ENCODE measurements at places on chromosomes 3 and 15.

- ATAC-seq, result no peak
Observed at GRCh38 chr3:39154280-39155021, 1.1 kb upstream of the CSRNP1 start.

GRCh38 chr3:29936054-29936453, 655.2 kb downstream of the RBMS3 start:
- ATAC-seq, result no peak

DNA sequence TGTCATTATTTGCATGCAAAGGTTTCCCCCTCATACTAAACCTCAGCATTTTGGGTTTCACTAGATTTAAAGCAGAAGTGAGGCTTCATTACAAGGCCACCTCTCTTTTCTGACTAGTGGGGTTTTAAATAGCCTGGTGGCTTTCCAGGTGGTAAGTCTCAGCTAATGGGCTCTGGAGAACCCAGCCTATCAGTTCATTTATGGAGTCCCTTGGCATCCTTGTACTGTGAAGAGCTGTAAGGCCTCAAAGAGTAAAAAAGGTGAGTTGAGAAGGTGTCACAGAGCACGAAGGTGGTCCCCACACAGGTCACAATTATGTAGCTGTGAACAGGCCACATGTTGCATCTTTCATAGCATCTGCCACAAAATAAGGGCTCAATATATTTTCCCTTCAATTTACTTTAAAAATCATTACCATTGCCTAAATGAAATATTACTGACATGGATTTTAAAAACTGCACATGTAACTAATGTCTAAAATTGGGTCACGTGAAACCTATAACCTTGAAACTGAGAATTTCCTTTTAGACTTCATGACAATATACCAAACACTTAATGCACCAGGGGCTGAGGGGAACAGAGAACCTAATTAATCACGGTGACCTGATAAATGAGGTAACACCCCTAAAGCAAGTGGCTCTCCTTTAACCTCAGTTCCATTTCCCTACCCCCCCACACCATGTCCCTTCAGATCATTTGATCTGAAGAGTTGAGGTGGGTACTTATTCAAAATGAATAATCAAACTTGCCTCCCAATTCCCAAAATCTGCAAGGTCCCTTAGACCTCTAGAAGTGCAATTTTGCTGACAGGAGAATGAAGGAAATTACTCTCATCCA, 1.3 kb downstream of the NGLY1 start:
- ATAC-seq, result no peak

DNA sequence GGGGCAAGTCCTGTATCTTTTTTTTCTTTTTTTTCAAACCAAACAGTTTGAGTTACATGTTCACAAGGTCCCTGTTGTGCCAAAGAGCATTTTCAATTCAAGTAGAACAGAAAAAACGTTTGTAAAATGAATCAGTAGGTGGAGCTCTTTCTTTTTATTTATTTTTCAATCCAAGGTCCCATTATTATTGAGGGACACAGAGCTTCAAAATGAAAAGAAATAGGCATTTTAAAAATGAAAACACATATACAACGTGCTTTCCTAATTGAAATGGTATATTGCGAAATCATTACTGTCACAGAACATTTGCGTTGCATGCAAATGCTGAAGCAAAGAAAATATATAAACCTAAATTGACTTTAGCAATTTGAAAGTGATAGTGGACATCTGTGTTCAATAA, 711.0 kb downstream of the MECOM start:
- ATAC-seq, result peak; percentile 33

DNA sequence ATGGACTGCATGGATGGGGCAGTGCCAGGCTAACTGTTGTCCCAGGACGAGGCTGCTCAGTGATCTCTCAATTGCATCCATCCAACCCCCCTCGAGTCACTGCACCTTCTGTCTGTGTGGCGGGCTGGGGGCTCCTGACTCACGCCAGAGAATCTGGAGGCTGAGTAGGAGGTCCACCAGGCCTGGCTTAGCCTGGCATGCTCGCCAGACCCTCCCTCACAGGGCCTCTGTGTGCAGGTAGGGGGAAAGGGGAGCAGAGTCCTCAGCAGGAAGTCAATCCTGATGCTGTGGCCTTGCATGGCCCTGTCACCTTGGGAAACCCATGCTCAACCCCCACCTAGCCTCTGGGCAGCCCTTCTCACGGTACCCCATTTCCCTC, 140.6 kb downstream of the NUP210 start:
- ATAC-seq, result no peak

DNA sequence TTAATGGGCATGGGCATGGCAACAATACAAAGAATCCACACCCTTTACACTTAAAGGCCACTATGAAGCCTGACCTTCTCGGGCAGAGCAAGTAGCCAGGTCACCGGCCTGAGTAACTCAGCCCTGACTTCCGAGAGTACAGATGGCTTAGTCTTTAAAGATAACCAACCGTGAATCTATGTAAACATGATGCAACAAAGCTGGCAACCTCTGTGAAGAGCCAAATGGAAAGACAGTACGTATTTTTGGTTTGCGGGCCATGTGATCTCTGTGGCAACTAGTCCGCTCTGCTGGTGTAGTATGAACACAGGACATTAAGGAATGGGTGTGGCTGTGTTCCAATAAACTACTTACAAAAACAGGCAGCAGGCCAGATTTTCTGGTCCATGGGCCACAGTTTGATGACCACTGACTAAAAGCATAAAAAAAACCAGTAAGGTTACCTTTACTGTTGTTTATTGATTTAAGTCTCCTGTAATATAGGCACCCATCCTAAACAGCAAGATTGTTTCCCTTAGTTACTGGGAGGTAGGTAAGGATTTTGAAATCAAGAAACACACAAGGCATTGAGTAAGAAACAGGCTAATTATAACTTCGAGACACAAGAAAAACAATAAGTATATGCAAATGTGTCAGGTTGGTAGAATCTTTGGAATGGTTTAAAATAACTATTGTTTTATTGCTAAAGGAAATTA, 14.5 kb downstream of the RIOX2 start:
- peak; percentile 16 for ATAC-seq

DNA sequence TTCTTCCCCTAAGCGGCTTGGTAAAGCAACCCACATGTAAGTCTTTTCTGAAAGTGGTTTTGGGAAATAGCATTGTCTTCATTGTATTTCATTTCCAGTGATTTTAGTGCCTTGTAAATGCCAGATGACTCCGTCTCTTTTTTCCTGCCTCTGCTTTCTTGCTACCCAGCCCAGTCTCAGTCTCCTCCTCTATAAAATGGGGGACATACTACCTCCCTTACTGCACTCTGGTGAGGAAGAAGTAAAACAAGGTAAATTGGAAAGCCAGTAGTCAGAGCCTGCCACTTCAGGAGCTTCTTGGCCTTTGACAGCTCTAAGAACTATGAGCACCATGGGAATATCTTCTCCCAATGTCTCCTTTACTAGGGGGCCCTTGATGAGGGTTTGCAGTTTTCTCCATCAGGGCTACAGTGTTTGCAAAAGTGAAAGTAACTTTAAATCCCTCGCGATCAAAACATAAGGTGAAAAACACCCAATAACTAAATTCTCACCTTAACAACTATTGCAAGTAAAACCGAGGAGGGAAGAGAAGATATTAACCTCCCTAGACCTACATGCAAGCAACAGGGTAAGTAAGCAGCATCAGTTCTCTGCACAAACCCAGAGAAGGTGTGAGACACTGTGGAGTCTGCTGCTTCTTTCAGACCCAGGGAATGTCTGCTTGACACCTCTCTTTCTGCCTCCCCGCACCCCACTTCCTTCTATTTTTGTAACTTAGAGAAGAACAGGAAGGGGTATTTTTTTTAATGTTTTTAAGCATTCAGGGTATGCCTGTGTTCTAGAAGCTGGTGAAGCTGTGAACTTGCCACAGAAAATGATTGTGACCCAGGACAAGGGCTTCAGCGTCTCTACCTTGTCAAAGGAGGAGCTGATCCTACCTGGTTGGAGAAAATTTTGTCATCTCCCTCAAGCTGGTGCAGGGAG, 159.1 kb upstream of the EOMES start:
- ATAC-seq, result no peak

GRCh38 chr15:57298843-57299550, 77.3 kb upstream of the CGNL1 start:
- ATAC-seq, result peak; percentile 34

- no peak for ATAC-seq
Observed at GRCh38 chr3:143084856-143085731, 34.5 kb upstream of the CHST2 start.

DNA sequence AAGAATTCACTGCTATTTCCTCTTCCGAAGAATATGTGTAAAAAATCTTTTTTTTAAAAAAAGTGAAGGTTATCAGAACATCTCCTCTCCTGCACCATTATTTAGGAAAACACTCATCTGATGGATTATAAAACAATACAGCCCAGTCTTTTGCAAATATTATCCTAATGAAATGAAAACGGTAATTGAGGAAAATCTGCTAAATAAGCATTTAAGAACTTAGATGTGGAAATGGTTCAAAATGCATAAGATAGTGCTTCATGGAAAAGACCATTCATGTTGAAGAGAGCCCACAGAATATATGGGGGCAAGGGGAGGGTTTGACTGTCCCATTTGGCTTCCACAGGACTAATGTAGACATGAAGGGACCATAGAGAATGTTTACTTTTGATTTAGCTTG, 47.8 kb downstream of the ISL2 start:
- no peak for ATAC-seq

GRCh38 chr3:20696388-20697150, 510.6 kb upstream of the SGO1 start:
- no peak for ATAC-seq

GRCh38 chr3:195421400-195421799, 21.4 kb downstream of the ACAP2 start:
- ATAC-seq, result no peak

DNA sequence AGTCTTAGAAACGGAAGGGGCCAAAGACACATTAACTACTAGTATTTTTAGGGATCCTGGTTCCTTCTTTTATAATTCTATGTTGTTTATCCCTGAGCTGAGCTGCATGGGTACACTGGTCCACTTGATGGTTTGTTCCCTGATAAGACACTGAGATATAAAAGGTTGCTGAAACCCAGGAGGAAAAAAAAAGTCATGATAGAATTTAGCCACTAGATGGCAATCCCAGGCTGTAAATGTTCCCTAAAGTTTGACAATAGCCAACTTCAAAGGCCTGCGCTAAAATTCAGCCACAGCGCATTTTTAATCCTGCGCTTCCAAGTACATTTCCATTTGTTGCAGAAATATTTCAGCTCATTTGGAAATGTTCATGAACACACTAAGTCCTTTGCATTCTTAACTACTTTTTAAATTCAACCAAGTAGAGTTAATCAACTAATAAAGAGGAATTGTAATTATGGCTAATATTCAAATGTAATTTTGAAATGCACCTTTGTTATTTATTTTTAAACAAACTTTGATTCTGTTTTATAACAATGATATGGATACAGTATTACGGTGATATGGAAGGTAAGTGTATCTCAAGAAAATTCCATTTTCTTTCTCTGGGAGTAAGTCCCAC, 249.3 kb upstream of the FEZF2 start:
- peak; percentile 36 for ATAC-seq

DNA sequence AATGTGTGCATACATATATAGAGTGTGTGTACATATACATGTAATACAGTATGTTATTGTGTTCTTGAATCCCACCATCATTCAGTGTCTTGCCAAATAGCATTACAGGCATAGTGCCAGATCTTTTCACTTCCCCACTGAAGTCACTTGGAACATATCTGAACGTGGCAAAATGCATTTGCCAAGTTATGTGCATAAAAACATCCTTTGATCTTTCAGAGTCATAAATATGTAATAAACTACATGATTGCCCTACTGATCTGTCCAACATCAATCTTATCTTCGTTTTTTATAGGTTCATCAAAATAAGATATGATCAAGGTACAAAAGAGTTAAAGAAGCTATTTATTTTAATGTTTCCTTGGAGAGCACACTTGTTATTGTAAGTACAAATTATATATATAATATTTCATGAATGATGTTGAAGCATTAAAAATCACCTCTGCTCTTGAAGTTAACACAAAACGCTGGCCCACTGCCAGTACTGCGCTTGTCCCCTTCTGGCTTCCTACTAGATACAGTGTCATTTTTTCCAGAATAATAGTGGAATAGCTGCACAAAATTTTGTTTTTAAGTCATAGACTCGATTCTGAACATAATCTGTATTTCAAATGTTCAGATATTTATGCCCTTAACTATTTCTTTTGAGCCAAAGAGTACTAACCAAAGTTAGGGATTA, 549.5 kb upstream of the ARRDC4 start:
- no peak for ATAC-seq

- peak; percentile 96 for ATAC-seq
Observed at GRCh38 chr3:173410849-173411248, 13.3 kb downstream of the NLGN1 start.

GRCh38 chr3:128276577-128277183, 123.4 kb downstream of the EEFSEC start:
- no peak for ATAC-seq

DNA sequence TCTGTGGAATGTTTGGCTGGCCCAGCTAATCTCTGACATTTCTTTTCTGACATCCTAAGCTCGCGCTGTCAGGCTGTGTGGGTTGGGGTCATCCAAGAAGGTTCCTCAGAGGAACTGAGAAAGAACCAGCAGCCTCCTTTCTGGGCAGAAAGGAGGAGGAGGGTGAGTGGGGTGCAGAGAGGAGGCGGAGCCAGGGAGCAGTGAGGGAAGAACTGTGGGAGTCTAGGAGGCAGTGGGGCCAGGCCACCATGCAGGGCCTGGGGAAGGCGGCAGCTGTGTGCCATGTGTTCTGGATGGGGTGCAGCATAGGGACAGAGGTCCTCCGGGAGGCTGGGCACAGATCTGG, 5.3 kb downstream of the SEMA7A start:
- no peak for ATAC-seq

Data from motor neuron (in vitro differentiated cells).